H9 (cell line): ENCODE measurements at places on chromosomes 12 and 14.
A peak's percentile ranks its signal among the peaks of the same experiment; 100 is the strongest.

DNA sequence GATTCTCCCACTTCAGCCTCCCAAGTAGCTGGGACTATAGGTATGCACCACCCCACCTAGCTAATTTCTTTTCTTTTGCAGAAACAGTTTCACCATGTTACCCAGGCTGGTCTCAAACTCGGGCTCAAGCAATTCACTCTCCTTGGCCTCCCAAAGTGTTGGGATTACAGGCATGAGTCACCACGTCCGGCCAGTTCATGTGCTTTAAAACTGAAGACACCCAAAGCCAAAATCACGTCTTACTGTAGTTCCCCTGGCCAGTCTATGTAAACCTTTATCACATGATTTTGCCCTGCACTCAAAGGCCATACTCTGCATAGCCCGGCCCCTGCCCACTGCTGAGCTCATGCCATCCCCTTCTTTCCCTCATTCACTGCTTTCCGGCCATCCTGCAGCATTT is 4.5 kb downstream of the ALKBH2 start:
- DNase-seq: no peak

GRCh38 chr12:3225154-3225795 is 148.1 kb downstream of the TSPAN9 start:
- DNase-seq: no peak

GRCh38 chr12:103705927-103706326 is 118.9 kb downstream of the STAB2 start:
- DNase-seq: peak; percentile 50

GRCh38 chr14:35147711-35148110 is 25.4 kb downstream of the PRORP start:
- DNase-seq: no peak

DNA sequence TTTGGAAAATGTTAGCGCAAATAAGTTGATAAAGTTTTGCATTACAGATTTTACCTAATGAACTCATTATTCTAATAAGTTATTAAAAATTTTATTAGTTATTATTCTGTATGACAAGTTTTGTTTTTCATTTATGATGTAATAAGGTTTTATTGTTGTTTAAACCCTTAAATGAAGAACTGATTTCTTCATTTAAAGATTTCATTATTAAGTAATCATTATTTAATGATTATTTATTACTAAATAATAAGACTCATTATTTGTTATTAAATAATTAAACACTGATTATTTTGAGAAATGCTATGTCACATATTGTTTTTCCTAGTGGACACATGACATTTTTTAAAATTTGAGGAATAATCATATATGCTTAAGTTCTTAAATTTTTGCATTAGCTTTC is 34.2 kb downstream of the USP15 start:
- no peak for DNase-seq

- no peak for DNase-seq
These were observed 68.9 kb upstream of the CISTR start for GRCh38 chr12:53820514-53821306.

DNA sequence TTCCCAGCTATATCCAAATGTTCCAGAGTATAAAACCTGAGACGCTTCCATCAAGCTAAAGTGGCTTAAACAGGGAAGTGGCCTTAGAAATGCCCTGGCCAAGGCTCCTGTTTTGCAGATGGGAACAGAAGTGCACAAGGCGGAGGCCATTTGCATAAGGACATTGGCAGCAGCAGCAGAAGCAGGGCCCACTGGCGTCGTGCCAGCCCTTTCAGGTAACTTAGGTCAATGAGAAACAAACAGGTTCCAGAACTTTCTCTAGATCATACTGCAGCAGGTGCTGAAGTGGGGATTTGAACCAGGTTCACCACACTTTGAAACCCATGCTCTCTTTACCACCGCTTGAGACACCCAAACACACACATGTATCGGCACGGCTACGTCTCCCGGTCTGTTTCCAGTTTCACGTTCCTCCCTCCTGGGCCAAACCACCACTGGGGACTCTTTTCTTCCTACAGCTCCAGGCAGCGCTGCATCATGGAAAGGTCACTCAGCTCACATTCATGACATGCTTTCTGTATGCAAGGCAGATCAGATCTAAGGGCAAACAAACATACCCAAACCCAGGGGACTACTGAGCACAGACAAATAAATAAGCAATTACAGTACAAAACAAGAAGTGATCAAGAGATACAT is 46.0 kb upstream of the PLEKHG6 start:
- no peak for DNase-seq

DNA sequence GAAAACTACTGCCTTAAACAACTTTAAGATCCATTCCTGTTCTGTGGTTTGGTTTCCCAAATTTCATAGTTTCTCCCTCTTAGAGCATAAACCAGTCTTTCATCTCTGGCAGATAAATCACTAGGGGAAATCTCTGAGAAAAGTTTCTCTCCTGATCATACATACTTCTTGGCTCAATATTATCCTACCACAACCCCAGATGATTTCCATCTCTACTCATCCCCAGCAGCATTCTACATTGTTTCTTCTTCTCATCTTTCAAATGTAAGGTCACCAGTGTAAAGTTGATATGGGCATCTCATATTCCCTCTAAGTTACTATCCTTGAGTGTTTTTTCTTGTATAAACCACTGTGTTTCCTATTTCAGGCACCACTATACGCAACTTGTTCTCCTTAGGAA is 45.9 kb upstream of the PLEKHG7 start:
- DNase-seq: no peak

GRCh38 chr12:76384560-76384959 is 36.3 kb upstream of the BBS10 start:
- no peak for DNase-seq

DNA sequence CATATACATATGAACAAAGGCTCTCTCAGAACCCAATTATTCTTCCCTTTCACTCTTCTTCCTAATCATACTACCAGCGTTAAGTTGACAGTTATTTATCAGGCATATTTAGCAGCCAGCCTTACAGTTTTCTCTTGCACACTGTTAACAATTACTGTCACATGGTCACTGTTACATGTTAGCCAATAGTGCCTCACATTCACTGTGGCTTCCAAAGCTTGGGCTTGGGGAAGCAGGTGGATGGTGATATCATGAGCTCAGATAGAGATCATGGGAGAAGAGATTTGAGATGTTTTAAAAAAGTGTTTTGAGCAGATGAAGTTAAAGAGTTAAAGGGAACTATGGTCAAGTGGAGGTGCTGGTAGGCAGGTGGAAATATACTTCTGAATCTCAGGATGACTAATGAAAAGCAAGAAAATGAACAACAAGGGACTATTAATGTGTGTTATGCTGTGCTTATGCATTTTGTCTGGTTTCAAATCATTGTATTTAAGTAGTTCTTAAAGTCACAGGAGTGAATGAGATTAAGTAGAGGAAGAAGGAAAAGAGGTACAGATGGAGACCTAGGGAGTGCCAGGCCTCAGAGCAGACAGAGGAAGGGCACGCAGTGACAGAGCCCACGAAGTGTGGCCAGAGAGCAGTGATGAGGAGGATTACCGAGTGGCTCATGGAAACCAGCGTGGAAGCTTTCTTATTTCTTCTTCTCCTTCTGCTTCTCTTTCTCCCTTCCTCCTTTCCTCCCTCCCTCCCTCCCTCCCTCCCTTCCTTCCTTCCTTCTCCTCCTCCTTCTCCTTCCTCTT is 39.6 kb downstream of the BICD1 start:
- DNase-seq: no peak

- DNase-seq: no peak
These were observed 3.6 kb downstream of the TPH2 start for GRCh38 chr12:71942259-71942658.

DNA sequence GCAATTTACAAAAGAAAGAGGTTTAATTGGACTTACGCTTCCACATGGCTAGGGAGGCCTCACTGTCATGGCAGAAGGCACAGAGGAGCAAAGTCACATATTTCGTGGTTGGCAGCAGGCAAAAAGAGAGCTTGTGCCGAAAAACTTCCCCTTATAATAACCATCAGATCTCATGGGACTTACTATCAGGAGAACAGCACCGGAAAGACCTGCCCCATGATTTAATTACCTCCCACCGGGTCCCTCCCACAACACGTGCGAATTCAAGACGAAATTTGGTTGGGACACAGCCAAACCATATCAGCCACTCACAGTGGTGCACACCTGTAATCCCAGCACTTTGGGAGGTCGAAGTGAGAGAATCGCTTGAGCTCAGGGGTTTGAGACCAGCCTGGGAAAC is 68.5 kb downstream of the FBXL14 start:
- DNase-seq: peak; percentile 28

DNA sequence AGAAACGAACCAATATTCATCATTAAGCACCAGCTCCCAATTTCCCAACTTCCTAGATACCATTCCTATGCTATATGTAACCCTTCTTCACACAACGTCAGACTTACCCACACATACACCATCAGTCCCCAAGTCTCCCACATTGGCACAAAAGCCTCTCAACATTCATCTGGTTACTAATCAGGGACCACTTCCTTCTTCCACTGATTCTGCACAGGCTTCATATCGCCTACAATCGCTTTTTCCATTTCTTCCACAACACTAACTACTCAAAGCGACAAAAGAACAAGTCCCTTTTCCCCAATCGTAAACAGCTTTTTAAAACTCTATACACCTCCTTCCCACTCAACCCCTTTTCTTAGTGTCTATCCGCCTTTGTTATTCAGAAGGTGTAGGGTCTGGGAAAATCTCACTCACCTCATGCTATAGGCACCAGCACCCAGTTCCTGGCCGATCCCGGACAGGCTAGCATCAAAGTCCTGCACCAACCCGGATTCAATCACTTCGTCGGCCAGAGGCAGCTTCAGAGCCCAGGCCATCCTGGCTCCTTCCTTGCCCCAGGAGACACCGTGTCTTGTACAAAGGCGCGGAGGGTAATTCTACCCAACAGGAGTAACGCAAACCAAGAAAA is 936 bp downstream of the TFCP2 start:
- DNase-seq: peak; percentile 18

DNA sequence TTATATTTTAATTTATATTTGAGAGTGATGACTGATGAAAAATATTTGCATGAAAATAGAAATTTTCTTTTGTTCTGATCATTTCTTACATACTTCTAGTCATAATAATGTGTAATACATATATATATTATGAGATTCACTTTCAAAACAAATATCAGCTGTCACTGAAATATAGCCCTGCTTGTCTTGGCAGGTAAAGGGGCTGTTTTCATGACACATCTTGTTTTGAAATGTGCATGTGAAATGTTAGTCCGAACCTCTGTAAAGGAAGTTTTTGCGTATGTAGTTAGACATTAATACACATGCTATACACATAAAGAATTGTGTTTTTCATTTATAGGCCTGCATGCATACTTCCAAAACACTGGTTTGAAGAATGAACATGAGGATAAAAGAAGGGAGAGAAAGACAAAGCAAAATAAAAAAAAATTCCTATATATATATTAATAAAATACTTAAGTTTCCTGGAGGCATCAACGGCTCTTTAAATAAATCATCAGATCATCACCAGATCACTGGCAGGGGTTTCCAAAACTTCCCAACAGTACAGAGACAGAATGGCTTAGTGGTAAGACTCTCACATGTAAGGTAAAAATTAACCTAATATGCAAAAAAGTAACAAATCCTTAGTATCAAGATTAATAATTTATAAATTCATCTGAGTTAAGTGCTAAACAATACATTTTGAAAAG is 60.1 kb downstream of the SEL1L start:
- DNase-seq: no peak

DNA sequence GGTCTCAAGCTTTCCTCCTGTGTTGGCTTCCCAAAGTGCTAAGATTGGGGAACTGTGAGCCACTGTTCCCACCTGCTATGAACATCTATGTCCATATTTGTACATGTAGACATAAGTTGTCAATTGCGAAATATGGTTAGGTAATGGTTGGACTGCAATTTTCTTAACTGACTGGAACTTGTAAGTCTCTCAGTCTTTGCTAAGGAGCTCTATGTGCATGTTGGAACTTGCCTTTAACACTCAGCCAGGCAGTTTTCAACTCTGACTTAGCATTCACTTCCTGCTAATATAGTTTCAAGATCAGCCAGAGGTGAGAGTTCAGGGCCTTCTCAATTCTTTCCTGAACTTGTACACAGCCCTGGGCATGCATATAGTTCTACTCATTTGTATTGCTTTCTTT is 44.5 kb upstream of the EEA1 start:
- DNase-seq: no peak

GRCh38 chr12:51815571-51815970 is 32.9 kb downstream of the FIGNL2 start:
- DNase-seq: peak; percentile 70

- DNase-seq: no peak
These were observed 10.2 kb upstream of the PGF start for GRCh38 chr14:74965486-74966153.

- no peak for DNase-seq
These were observed 108.4 kb downstream of the RFLNA start for GRCh38 chr12:124403273-124403672.

- DNase-seq: no peak
These were observed 116.5 kb downstream of the PLXNC1 start for GRCh38 chr12:94264736-94265485.

- DNase-seq: no peak
These were observed 24.3 kb downstream of the ANAPC7 start for GRCh38 chr12:110379197-110379596.

DNA sequence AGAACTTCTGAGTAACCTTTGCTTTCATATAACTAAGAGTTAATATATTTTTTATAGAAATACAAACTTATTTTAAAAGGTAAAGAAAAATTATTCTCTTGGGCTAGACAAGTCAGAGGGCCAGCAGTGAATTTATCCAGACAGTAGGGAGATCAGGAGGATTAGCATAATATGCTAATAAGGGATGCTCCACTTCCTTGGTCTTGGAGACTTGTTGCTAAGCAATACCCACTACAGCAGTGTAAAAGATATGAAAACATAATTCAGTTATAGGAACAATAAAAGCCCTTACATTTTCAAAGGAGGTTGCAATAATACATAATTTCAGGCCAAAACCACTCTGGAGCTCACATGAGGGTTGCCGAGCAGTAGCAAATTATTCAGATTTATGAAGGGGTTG is 615.6 kb downstream of the KCNH5 start:
- no peak for DNase-seq

GRCh38 chr12:132490422-132491137 is 629 bp downstream of the FBRSL1 start:
- no peak for DNase-seq

DNA sequence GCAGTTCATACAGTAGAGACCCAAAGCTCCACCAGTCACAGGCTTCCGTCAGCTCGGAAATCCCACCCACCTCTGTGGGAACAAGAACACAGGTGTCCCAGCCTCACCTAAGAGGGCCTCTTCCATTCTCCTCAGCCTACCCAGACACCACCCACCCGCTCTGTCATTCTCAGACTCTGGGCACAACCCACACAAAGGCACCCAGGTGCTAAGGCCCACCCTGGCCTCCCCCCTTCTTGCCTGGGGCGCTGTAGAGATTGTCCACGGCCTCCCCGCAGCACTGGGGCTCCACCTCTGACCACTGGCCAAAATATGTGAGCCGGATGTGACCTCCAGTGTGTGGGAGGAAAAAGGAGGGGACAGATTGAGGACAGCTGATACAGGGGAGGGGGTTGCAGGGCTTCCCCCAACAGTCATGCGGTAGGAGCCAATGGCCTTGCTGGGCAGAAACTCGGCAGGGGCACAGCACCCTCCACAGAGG is 14.2 kb downstream of the RPS6KL1 start:
- DNase-seq: no peak
